Aorta (tissue), 5 donors: ENCODE measurements at places on chromosomes 16 and 17. TPM values are rescaled to one million over a fixed set of nuclear protein-coding genes. Genes with fewer than 3 reads are reported as not detected.

DNA sequence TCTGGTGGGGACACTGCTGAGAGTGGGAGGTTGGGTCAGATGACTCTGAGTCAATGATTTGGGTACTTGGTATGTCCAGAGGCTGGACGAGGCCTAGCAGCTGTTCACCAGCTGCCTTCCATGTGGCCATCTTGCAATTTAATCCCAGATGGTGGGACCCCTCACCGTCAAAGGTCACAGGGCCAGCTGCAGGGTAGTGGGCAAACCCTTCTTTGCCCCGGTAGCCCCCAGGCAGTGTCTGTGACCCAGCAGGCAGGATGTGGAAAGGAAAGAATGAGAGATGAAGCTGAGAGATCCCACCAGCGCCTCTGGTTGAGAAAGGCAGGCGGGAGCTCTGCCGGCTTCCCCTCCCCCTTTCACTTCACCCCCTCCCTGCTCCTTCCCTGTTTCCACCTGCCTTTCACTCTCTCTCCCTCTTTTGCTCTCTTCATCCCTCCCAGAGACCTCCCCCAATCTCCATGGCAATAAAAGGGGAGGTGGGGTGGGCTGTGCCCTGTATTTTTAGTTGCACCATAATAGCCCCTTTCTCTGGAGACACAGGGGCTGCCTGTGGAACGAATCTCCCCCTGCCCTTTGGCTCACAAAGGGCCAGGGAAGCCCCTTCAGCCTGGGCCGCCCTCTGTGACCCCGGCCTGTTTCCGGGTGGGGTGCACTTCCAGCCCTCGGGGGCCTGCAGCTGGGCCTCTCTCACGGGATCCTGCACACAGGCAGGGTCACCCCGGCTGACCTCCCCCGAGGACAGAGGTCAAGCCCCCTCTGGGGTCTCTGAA, 20.2 kb downstream of the CDK5RAP3 start:
- no peak for DNase-seq
- no peaks in the 10 kb centered on the region for H3K36me3 ChIP-seq
- H3K4me1 ChIP-seq, result no peaks in the 10 kb centered on the region
- H3K27ac ChIP-seq, result no peak overlapping the region

DNA sequence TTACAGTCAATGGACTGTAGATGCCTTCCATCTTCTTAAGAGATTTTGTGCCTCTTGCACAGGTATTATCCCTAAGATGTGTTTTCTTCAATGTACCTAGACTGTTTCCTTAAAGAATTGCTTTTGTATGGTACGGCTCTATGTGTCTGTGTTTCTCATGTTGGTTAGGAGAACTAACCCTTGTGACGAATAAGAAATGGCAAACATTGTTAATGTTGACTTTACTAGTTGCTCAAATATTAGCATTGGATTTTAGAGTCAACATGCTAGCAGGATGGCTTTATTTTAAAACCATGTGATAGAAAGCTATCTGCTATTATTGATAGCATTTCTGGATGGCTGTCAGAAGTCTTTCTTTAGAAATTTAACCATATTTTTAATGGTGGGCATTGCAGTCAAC, 34.5 kb downstream of the WWOX start:
- H3K4me1 ChIP-seq, result no peaks in the 10 kb centered on the region
- H3K4me3 ChIP-seq, result no peak overlapping the region
- no peaks in the 10 kb centered on the region for H3K27me3 ChIP-seq

GRCh38 chr17:43591779-43592562, 45.8 kb upstream of the ETV4 start:
- no peak overlapping the region for H3K4me3 ChIP-seq
- H3K27me3 ChIP-seq, result no peaks in the 10 kb centered on the region
- peak; percentile 86 for DNase-seq
- peaks cover 5% of the 10 kb centered on the region for H3K4me1 ChIP-seq
- H3K27ac ChIP-seq, result peak overlapping the region; percentile 64

- no peaks in the 10 kb centered on the region for H3K4me1 ChIP-seq
- DNase-seq, result no peak
- H3K27me3 ChIP-seq, result no peaks in the 10 kb centered on the region
- no peak overlapping the region for H3K4me3 ChIP-seq
- H3K36me3 ChIP-seq, result no peaks in the 10 kb centered on the region
Observed at GRCh38 chr16:2866431-2866830, 8.5 kb upstream of the PRSS22 start.

DNA sequence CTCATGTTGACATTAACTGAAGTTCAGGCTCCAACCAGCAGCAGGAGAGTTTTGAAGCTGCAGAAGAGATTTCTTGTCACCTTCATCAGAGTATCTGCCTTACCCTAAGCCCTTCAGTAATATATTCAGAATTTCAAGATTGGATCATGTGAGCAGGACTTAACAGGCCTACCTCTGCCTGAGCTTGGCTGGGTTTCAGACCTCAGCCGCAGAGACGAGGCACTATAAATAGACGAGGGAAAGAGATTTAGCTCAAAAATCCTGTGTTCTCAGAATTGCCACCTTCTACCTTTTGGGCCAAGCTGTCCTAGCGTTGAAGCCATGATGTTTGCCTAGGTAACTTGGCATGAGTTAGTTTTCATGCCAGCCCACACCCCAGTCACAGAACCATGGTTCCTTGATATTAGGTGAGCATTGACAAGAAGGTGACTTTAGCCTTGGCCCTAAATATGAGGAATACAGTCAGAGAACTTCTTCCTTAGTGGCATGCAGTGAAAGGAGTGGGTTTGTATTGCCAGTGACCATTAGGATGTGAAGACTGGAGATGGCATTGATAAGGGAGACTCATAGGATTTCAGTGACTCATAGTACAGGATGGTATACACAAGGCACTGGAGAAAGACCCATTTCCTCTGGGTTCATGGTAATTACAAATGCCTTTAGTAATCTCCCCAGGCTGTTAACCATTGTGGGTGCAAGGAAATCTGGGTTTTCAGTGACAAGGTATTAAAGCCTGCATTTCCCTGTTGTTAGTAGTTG, 224.3 kb downstream of the MSI2 start:
- no peaks in the 10 kb centered on the region for H3K27me3 ChIP-seq
- H3K27ac ChIP-seq, result no peak overlapping the region
- H3K4me3 ChIP-seq, result no peak overlapping the region

GRCh38 chr17:9313346-9313745, 262.3 kb downstream of the STX8 start:
- H3K27me3 ChIP-seq, result no peaks in the 10 kb centered on the region
- no peak overlapping the region for H3K27ac ChIP-seq
- H3K4me3 ChIP-seq, result no peak overlapping the region
- no peaks in the 10 kb centered on the region for H3K36me3 ChIP-seq
- no peak for DNase-seq

- no peaks in the 10 kb centered on the region for H3K4me1 ChIP-seq
- no peaks in the 10 kb centered on the region for H3K27me3 ChIP-seq
- DNase-seq, result no peak
Observed at GRCh38 chr17:4276514-4276913, 12.7 kb upstream of the ANKFY1 start.

- no peak overlapping the region for H3K27ac ChIP-seq
- no peaks in the 10 kb centered on the region for H3K4me1 ChIP-seq
- no peak overlapping the region for H3K4me3 ChIP-seq
Observed at GRCh38 chr17:80279895-80280294, 19.2 kb downstream of the RNF213 start.

DNA sequence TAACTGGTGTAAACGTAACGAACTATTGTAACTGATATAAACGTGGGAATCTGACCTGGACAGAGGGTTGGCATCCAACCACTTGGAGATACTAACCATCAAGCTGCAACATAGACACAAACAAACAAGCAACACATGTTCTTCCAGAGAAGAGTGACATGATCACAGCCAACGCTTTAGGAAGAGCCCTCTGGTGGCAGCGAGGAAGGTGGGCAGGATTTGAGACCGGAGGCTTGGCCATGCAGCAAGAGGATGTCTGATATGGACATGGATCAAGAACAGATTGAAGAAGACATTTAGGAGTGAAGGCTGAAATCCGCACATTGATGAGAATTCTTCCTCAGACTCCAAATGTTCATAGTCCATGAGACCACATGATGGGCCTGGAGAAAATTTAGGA, 40.3 kb upstream of the TNRC6A start:
- no peaks in the 10 kb centered on the region for H3K36me3 ChIP-seq
- no peak for DNase-seq
- H3K4me1 ChIP-seq, result no peaks in the 10 kb centered on the region
- H3K27ac ChIP-seq, result no peak overlapping the region
- no peak overlapping the region for H3K4me3 ChIP-seq

DNA sequence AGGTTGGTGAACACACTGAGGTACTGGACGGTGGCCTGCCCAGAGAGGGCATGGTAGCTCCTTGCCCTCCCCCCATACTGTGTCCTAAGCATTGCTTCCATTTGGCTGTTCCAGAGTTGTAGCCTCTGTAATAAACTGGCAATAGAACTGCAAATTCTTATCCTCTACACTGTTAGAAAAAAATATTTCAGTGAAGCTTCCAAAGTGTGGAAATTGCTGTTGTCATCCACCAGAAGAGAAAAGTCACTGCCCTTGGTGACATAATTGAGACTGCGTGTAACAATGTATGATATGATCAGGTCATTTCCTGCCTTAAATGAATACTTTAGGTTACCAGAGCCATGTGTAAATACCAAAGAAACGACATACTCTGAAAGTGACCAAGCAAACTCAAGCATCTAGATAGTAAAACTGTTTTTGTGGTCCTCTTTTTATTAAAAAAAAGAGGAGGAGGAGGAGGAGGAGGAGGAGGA, 65.9 kb downstream of the CEP95 start:
- no peak overlapping the region for H3K27ac ChIP-seq
- DNase-seq, result no peak
- no peaks in the 10 kb centered on the region for H3K27me3 ChIP-seq
- H3K4me3 ChIP-seq, result no peak overlapping the region

- no peaks in the 10 kb centered on the region for H3K36me3 ChIP-seq
- no peaks in the 10 kb centered on the region for H3K4me1 ChIP-seq
- no peaks in the 10 kb centered on the region for H3K27me3 ChIP-seq
- DNase-seq, result peak; percentile 4
- no peak overlapping the region for H3K4me3 ChIP-seq
- no peak overlapping the region for H3K27ac ChIP-seq
Observed at GRCh38 chr16:2806286-2806685, 8.0 kb downstream of the PRSS41 start.

- H3K4me3 ChIP-seq, result peak overlapping the region; percentile 28
- H3K27ac ChIP-seq, result no peak overlapping the region
- DNase-seq, result peak; percentile 89
- H3K27me3 ChIP-seq, result no peaks in the 10 kb centered on the region
Observed at GRCh38 chr17:1229349-1229899, 40.8 kb upstream of the BHLHA9 start.

- peak; percentile 34 for DNase-seq
- H3K4me3 ChIP-seq, result no peak overlapping the region
- H3K27me3 ChIP-seq, result no peaks in the 10 kb centered on the region
- H3K36me3 ChIP-seq, result no peaks in the 10 kb centered on the region
- H3K27ac ChIP-seq, result no peak overlapping the region
Observed at GRCh38 chr16:64615630-64616280, 506.1 kb downstream of the CDH11 start.

GRCh38 chr17:17940441-17940911, 31.7 kb downstream of the TOM1L2 start:
- no peaks in the 10 kb centered on the region for H3K36me3 ChIP-seq
- peaks cover 7% of the 10 kb centered on the region for H3K4me1 ChIP-seq
- no peak overlapping the region for H3K4me3 ChIP-seq
- no peak overlapping the region for H3K27ac ChIP-seq
- peak; percentile 9 for DNase-seq

DNA sequence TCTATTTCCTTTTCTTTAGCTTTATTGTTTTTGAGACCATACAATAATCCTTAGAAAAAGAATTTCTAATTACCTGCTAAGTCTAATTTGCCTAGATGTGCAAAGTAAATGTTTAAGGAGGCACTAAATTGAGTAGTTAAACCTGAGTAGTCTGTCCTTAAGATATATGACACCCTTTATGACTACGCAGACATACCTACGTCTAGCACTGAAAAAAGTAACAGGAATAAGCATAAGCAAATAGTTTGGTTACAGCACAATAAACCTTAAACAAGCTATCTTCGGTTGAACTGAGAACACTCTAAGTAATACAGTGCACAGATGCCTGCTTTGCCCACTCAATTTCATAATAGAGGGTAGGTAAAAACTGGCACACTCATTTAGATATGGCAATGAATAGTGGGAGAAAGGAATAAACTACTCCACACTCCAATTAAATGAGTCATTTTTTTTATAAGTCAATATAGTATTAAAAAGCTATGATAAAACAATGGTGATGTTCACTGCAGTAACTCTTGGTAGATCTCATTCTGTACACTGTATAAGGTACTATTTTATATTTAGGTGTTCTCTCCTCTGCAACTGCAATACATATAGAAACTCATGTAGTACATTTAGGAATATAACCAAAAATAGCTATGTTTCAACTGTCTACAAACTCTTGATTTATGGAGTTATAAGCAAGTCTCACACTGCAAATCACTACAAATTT, 19.7 kb upstream of the INTS2 start:
- H3K4me3 ChIP-seq, result no peak overlapping the region
- DNase-seq, result no peak
- no peak overlapping the region for H3K27ac ChIP-seq
- no peaks in the 10 kb centered on the region for H3K27me3 ChIP-seq

GRCh38 chr16:30541502-30542329, 7.1 kb upstream of the ZNF747 start:
- no peak overlapping the region for H3K27ac ChIP-seq
- no peaks in the 10 kb centered on the region for H3K4me1 ChIP-seq
- H3K27me3 ChIP-seq, result no peaks in the 10 kb centered on the region
- no peak for DNase-seq
- H3K36me3 ChIP-seq, result no peaks in the 10 kb centered on the region

GRCh38 chr16:85784813-85785212, 14.5 kb downstream of the EMC8 start:
- H3K36me3 ChIP-seq, result peaks cover 9% of the 10 kb centered on the region
- no peak overlapping the region for H3K4me3 ChIP-seq
- no peaks in the 10 kb centered on the region for H3K27me3 ChIP-seq
- H3K4me1 ChIP-seq, result no peaks in the 10 kb centered on the region

C17orf50 gene
- total RNA-seq, result not detected

SLC16A6 gene
- total RNA-seq, result 0.51 TPM

WDR59 gene
- 78.1 TPM for total RNA-seq

TP53TG3F gene
- total RNA-seq, result not detected

KRT24 gene
- not detected for total RNA-seq

HSPB9 gene
- total RNA-seq, result not detected

CPNE7 gene
- total RNA-seq, result 0.66 TPM

KRTAP2-3 gene
- not detected for total RNA-seq

CXCL16 gene
- 64.0 TPM for total RNA-seq

SCGB1C2 gene
- total RNA-seq, result not detected

ST6GALNAC1 gene
- 1.1 TPM for total RNA-seq

KRT15 gene
- not detected for total RNA-seq

KRTAP1-1 gene
- not detected for total RNA-seq

MYH13 gene
- total RNA-seq, result not detected

LRRC37B gene
- 30.2 TPM for total RNA-seq
